ENCODE measurements at places on chromosomes 1 and 21.
A peak's percentile ranks its signal among the peaks of the same experiment; 100 is the strongest.

- no peak for DNase-seq
Observed at GRCh38 chr1:210085359-210085758, 147.2 kb upstream of the SERTAD4 start.

DNA sequence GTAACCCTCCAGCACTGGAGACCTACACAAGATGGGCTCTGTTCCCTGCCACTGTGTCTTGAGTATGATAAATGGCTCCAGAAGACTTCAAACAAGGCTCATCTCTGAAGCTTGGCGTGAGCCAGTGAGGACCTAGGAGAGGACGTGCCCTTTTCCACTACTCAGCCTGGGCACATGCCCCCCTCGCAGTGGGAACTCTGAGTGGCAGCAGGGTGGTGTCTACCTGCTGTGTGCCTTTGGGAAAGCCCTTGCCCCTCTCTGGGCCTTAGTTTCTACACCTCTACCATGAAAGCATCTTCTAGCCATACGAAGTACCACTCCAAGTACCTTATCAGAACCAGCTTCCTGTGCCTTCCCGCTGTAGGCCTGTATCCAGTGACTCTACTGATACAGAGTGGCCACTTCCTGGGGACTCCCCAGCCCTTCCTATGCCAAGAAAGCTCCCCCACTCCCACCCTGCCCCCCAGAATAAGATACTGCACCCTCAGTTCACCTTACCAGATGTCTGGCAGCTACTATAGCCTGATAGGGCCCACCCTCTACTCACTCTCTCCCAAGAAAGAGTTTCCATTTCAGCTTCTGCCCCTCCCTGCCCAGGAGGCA lies 3.1 kb upstream of the MOB3C start:
- no peak for DNase-seq

- DNase-seq = no peak
Observed at GRCh38 chr1:203570805-203571204, 55.8 kb upstream of the ATP2B4 start.

- DNase-seq = no peak
Observed at GRCh38 chr1:107116306-107116790, 24.5 kb upstream of the NTNG1 start.

- DNase-seq = no peak
Observed at GRCh38 chr1:73782901-73783300, 415.1 kb downstream of the LRRIQ3 start.

- no peak for DNase-seq
Observed at GRCh38 chr1:75579046-75579445, 31.9 kb downstream of the SLC44A5 start.

DNA sequence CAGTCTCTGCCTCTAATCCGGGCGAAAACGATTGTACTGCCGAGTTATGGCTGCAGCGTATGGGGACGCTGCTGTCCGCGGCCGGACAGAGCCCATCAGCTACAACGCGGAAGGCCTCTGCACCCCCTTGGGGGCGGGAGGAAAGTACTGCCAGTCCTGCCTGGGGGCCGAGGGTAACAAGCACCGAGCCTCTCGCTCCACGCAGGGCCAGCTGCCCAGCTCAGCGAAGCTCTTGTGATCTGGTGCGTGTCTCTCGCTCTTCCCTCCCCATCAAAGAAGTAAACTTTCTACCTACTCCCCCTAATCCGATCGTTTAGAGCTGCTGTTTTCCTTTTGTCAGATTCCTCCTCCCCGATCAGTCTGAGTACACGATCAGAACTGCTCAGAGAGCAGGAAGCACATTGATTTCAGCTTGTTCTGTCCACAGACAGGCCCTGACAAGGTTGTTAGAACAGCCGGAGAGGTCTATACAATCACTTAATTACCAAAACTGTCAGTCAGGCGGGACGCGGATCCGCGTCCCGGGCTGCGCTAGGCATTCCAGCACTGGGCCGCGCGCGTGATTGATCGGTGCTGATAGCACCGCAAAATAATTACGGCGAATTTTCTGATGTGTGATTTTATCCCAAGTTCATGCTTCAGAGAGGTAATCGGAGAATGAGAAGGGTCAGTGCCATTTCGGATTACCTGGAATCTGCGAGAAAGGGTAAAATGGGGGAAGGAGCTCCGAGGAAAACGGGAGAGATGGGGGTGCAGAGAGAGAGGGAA lies 8.7 kb upstream of the BARHL2 start:
- no peak for DNase-seq

GRCh38 chr1:16440131-16440469 lies 424 bp upstream of the NECAP2 start:
- peak; percentile 17 for DNase-seq

DNA sequence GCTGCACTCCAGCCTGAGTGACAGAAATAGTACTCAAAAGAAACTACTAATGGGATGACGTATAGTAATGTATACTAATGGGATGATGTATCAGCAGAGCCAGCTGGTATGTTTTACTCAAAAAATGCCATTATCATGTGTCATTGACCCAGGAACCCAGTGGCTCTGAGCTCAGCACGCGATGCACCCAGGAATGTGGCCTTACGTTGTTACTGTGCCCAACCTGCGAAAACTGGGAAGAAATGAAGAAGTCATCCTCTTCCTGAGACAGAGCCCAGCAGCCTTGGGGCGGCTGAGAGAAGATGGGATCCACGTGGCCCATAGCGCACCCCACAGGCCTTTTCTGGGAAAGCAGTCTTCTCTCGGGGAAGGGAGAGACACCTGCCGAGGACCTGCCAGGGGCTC lies 8.8 kb downstream of the UBE2J2 start:
- no peak for DNase-seq

GRCh38 chr1:204967451-204967850 lies 75.6 kb upstream of the CNTN2 start:
- DNase-seq = no peak

- DNase-seq = no peak
Observed at GRCh38 chr1:94406446-94406845, 11.7 kb upstream of the ABCD3 start.

All from iPS DF 19.7 (cell line).